ENCODE measurements at places on chromosomes 3 and 15.

DNA sequence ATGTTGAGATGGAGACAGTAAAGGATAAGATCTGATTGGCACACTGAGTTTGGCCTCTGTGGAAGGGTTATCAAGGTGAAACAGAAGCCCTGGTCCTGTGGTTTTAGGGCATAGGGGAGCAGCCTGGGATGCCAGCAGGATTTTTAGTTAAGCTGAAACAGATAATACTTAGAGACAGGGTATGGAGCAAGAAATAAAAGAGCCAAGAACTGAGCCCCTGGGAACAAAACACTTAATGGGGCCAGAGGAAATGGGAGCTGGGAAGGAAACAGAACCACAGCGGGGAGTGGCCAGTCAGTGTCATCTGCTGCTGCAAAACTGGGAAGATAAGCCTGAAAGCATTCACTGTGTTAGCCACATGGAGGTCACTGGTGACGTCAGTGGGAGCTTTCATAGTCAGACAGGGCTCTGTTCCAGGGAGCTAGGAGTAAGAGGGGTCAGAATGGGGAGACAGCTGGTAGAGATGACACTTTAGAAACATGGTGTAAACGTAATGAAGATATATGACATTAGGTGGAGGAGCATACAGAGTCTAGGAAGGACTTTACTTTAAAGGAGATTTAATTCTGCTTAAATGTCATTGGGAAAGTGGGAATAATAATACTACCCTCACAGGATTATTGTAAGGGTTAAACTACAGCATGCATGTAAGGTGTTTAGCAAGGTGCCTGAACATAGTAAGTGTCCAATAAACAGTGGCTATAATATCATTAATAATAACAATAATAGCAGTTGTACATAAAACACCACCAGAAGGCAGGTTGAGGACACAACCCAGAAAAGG lies 172.7 kb upstream of the CTNNB1 start:
- no peak for DNase-seq

GRCh38 chr3:193270451-193270850 lies 29.4 kb downstream of the PLAAT1 start:
- no peak for DNase-seq

- no peak for DNase-seq
Observed at GRCh38 chr3:67437090-67437489, 217.3 kb downstream of the SUCLG2 start.

- no peak for DNase-seq
Observed at GRCh38 chr15:82532383-82532990, 7.8 kb downstream of the RPS17 start.

GRCh38 chr3:149494759-149495580 lies 20.5 kb downstream of the TM4SF4 start:
- DNase-seq, result no peak

GRCh38 chr3:32457971-32458471 lies 44.6 kb downstream of the CMTM6 start:
- peak; percentile 33 for DNase-seq

DNA sequence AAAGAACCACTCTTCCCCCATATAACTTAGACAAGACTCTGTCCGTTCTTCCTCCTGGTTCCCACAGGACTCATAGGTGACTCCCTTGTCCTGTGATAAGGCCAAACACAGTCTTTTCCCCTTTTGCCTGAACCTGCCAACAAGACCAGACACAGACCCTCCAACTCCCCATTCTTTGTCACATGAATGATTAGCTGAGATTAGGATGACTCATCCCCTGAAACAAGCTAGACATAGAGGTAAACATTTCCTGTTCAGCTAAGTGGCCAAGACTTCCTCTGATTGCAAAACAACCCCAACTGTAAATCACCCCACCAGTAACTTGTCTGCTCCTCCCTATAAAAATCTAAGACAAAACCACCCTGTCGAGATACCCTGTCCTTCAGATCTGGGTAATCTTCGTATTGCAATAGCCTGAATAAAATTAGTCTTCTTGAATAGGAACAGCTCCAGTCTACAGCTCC lies 11.4 kb upstream of the HTR3E start:
- no peak for DNase-seq

DNA sequence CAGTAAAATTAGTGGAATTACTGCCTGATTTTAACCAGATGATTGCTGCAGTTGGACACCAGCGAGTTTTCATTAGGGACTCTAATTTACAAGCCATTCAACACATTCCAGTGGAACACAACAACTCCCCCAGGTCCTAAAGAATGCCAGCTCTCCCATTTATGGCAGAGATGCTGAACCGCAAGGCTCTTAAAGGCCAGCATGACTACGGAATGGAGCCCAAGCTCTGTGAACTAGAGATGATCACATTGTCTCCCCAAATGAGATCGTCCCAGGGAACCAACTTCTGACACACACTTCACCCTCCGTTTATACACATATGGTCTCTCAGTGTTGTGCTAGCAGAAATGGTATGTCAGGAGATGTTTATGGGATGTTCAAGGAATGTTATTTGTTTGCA lies 446.2 kb upstream of the NR2F2 start:
- DNase-seq, result no peak

DNA sequence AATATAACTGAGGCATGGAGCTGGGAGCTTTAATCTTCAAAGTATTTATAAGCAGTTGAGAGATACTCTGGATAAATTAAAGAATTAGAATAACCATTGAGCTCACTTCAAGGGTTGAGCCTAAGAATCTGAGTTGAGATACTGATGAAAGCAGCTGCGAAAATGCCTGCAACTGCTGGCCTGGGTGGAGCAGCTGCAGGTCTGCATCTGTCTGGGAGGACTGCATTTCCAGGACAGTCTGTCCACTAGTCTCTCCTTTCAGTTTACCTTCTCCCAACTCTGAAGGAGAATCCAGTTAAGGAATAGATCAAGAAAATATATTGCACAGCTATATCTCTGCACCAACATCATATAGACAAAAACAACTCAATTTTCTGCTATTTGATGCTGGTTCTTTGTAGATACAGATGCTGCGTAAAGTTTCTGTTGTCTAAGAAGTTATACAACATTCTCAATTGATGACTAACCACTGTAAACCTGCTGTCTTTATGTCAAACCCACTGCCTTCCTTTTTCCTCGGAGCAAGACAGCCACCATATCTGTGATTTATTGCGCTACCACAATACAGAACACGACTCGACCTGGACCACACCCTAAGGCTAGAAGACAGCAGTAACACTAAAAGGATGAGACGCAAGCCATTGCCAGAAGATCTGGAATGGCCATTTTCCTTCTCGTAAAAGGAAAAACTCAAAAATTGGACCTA lies 245.1 kb downstream of the MAGI1 start:
- no peak for DNase-seq

- no peak for DNase-seq
Observed at GRCh38 chr3:157063926-157064325, 96.0 kb downstream of the CCNL1 start.

GRCh38 chr3:106255870-106256248 lies 387.0 kb upstream of the CBLB start:
- DNase-seq, result no peak

DNA sequence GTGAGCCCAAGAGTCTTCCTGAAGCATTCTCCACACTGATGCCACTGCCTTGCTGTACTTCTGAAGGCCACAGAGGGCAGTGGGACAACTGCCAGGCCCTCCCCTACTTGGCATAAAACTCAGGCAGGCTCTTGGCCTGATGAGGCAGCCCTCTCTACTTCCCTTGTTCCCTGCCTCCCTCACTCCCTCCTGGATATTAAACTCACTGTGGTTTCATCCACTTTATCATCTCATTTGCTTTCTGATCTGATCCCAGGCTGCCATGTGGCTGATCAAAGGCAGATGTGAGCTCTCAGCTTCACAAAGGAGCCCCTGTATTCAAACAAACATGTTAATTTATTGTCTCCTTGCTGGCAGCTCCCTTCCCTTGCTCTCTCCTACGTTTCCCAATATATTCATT lies 533.5 kb downstream of the IGSF11 start:
- no peak for DNase-seq

DNA sequence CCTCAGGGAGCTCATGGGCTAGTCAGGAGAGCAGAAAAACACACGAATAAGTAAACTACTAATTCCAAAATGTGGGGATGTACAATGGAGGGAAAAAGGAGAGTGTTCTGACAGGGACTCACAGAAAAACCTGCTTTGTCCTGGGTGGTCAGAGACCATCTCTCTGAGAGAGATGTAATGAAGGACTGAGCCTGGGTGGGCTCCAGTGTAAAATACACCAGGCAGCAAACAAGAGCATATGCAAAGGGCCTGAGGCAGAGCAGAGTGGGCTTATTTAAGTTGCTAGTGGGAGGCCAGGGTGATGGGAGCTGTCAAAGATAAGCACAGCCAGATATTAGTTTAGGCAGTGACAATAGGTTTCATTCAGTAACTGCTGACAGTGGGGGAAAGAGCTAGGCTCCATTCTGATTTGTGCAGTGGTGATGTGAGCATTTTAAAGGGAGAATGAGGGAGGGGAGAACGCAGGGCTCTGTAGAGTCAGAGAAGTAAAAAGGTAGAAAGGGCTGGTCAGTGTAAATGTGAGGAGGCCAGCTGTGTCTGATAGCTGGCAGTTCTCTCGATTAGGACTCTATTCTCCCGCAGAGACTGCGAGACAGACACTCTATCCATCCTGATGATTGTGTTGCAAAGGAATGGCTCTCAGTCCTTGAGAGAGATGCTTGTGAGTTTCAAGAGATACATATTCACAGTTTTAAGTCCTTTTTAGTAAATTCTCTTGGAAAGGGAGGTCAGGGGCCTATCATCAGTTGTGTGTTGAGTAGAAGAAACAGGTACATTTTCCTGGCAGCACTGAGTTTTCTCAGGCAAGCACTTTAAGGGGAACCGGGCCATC lies 3.5 kb downstream of the TF start:
- DNase-seq, result no peak

DNA sequence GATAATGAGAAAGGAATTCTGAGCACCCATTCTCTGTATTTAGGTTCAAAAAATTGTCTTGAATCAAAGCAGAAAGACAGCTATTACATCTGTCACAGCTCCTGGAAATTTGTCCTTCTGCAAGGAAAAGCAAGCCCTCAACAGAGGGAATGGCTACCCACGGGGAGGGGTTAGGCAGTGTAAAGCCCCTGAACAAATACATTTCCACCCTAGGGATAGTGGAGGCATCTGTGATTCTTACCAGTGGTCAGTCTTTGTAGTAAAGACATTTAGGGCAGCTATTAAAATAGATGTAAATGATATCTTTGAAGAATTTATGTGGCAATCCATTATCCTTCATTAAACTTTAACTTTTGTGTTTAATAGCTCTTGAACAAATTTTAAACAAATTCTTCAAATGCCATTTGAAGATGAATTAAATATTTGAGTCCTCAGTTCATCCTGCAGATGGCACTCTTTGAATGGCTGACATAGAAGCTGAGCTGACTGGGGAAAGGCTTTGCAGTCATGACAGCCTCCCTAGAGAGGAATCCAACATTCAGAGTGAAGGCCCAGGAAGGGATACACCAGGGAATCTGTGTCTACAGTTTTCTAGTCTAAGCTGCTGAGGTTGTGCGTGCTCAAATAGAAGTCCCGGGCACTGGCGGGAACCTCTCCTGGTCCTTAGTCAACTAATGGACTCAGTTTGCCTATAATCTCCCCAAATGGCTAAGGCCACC lies 359.7 kb upstream of the ROPN1 start:
- no peak for DNase-seq

GRCh38 chr15:89356634-89357298 lies 22.1 kb upstream of the POLG start:
- DNase-seq, result no peak

DNA sequence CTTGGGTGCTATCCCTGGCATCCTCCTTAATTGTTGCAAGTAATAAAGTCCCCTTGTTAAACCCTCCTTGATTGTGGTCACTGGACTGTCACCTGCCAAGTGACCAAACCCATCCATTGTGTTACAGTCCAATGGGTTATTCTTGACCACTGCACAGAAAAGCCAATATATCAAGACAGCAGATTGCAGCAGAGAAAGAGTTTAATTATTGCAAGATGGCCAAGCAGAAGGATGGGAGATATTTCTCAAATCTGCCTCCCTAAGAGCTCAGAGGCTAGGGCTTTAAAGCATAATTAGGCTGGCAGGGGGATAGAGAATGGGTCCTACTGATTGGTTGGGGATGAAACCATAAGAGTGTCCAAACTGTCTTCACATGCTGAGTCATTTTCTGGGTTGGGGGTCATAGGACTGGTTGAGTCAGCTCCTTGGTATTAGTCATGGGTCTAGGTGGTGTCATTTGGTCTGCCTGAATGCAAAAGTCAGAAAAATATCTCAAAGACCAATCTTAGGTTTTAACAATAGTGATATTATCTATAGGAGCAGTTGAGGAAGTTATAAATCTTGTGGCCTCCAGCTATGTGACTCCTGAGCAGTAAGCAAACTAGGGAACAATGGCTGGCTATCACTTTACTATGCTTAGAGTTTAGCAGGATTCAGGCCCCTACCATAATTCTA lies 19.1 kb upstream of the XYLB start:
- no peak for DNase-seq

GRCh38 chr15:32869776-32870175 lies 152.0 kb downstream of the GREM1 start:
- DNase-seq, result no peak

DNA sequence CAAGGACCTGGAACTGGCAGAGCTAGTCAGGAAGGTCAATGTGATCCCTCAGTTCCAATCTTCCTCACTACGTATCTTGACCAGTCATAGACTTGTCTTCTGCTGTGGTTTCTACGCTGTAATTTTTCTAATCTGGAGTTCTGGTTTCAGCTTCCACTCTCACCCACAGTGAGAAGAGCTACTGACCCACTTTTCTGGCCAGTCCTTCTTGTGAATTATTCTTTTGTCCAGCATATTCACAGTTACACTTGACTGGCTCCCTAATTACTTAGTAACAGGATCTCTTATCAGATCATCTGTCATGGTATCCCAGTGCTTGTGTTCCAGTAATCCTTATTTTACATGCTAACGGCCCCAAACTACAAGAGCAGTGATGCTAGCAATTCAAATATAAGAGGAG lies 72.4 kb upstream of the MME start:
- no peak for DNase-seq

DNA sequence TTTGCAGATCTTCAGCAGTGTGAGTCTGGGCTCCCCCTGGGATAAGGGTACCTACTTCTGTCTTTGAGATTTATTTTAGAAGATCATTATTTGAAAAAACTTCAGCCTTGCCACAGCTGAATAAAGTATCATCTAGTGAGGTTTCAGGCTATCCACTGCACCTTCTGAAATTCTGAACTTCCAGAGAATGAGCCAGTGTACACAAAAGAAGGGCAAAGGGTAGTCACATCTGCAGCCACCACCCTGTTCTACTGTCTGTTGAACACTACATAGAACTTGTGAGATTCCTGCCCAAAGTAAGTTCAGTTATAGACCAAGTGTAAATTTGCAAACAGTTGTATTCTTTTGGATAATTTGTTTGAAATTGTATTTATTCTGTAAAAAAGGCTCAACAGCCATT lies 38.0 kb upstream of the PTPN23 start:
- DNase-seq, result no peak

- DNase-seq, result no peak
Observed at GRCh38 chr15:35092846-35093245, 7.8 kb upstream of the NANOGP8 start.

DNA sequence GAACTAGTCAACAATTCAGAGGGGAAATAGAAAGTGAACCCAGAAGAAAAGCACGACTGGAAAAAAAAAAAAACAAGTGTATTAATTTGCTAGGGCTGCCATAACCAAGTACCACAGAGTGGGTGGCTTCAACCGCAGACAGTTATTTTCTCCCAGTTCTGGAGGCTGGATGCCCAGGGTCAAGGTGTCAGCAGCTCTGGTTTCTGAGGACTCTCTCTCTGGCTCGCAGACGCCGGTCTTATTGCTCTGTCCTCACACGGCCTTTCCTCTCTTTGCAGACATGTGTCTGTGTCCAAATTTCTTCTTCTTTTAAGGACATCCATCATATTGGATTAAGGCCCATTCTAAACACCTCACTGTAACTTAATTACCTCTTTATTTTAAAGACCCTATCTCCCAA lies 291.8 kb downstream of the XXYLT1 start:
- no peak for DNase-seq

GRCh38 chr15:30953183-30953582 lies 38.2 kb downstream of the MTMR10 start:
- DNase-seq, result no peak

All from activated T-helper 1 cell treated with anti-CD3 and anti-CD28 coated beads, Interleukin-2, amount 50 U/mL, for 16 hours (primary cell).